ENCODE measurements at places on chromosomes 5 and 9. TPM values are rescaled to one million over a fixed set of nuclear protein-coding genes. Genes with fewer than 3 reads are reported as not detected.

The FGD3 gene
- total RNA-seq = 5.4 TPM

The ALDH1A1 gene
- total RNA-seq = 84.1 TPM

The SOHLH1 gene
- total RNA-seq = not detected

The CDKN2A gene
- 3.6 TPM for total RNA-seq

The F2RL1 gene
- 128 TPM for total RNA-seq
